ENCODE measurements at places on chromosomes 7 and 10.

DNA sequence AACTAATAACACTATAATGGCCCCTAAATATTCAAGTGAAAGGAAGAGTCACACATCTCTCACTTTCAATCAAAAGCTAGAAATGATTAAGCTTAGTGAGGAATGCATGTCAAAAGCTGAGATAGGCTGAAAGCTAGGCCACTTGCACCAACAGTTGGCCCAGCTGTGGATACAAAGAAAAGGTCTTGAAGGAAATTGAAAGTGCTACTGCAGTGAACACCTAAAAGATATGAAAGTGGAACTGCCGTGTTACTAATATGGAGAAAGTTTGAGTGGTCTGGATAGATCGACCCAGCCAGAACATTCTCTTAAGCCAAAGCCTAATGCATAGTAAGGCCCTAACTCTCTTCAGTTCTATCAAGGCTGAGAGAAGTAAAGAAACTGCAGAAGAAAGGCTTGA, 12.1 kb upstream of the SNX13 start:
- DNase-seq: no peak

DNA sequence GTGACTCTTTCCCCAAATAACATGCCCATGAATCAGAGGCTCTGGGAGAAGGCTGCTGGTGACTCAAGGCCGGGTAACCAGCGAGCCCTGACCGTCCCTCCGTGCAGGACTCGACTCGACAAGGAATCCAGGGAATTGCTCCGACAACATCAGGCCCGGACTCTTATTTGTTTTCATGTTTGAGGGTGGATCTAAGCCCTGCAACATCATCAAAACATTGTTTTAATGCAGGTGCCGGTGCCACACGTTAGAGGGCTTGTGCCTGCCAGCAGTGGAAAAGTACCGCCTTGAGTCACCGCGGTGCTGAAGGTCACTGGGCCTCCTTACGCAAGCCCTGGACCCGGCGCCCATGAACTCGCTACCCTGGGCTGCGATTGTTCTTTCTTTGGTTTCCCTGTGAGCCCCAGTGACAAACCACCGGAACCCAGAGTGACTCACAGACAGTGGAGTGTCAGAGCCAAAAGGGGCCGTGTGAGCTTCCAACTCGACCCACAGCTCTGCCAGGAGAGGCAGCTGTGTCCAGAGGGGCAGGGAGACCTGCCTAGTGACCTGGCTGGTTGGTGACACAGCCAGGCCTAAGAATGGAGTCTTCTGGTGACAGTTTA, 139.4 kb upstream of the SHH start:
- DNase-seq: no peak

DNA sequence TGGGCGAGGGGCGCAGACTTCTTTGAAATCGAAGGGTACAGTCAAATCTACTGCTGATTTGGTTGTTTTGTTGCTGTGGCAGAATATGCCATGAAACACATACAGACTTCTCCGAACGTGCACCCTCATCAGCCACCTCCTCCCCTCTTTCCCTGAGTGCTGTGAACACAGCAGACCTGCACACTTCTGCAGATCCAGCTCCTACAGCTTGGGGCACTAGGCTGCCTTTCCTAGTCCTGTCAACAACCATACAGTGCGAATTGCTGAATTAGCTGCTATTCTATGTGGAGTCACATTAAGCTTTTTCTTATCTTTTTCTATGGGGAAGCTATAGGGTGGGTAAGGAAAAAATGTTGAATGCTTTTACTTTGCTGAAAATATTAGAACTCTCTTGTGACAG, 57.5 kb downstream of the COL17A1 start:
- no peak for DNase-seq

DNA sequence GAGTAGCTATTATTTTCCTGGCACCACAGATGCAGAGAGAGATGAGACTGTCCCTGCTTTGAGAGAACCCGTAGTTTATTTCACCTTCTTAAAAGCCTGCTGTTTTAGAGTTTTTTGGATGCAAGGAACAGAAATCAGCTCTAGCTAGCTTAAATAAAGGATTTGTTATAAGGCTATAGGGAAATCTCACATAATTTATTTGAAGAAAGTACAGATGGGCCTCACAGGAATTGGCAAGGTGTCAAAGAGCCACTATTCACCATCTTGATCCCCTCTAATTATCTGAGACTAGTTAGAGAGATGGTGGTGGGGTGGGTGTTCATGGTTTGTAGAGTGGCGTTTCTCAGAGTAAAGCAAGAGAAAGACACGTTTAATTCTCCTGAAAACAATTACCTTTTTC, 7.3 kb downstream of the KMT2E start:
- no peak for DNase-seq
